ENCODE measurements at places on chromosomes 11 and 22.

- DNase-seq: no peak
Observed at GRCh38 chr11:122633219-122633829, 22.2 kb upstream of the UBASH3B start.

GRCh38 chr11:131481971-131482370, 111.6 kb downstream of the NTM start:
- DNase-seq: no peak

- no peak for DNase-seq
Observed at GRCh38 chr22:28419919-28420318, 259.7 kb downstream of the TTC28 start.

DNA sequence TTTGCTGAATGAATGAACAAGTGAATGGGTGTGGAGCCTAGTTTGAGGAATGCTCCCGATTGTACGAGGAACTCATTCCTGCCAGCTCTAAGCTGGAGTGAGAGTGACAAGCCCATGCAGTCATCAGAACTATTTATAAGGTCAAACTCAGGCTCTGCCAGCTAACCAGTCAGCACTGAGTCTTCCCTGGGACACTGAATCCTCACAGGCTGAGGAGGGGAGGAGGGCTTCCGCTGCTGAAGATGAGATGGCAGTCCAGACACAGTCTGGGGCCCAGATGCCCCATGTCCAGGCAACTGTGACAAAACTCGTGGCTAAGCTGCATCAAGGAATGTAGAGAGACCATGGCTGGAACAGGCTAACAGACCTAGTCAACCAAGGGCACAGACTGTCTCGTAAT, 4.0 kb downstream of the LRP4 start:
- DNase-seq: no peak

DNA sequence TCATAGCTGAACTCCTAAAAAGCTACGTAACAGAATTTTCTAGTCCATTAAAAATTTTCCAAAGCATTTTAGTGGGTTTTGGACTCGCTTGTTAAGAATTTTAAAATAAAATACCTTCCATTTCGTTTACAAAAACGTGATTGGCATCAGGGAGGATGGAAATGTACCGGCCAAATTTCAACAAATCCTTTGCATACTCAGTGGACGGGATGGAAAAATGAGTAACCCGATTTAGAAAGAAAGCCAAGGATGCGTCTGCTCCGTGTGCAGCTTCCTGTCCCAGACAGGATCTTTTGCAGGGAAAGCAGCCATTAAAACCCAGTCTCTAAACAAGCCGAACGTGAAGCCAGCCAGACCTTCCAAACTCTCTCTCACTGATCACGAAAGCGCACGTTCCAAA, 15.6 kb downstream of the TMEM184B start:
- DNase-seq: no peak

DNA sequence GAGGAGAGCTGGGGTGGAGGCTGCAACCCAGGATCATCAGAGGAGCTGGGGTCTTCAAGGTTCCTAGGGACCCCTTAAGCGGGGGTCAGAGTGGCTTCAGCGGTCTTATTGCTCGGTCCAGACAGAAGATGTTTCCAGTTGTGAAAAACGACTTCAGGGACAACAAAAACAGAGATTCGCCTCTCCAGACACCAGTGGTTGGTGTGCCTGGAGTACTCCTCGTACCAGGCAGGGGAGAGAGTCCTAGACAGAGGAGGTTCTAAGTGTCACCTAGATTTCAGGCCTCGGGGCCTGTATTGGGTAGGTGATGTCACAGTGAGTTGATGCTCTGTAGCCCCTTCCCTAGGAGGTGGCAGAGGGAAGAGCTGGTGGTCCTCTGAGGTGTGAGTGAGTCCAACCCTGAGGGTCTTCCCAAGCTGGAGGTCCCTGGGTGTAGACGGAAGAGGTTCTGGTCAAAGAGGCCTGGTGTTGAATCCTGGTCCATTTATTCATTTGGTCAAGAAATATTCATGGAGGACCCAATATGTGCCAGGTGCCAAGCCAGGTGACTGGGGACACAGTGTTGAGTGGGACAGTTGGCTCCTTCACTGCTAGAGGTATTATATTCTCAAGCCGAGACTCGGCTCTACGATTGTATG, 4.4 kb upstream of the IGLL5 start:
- DNase-seq: no peak

DNA sequence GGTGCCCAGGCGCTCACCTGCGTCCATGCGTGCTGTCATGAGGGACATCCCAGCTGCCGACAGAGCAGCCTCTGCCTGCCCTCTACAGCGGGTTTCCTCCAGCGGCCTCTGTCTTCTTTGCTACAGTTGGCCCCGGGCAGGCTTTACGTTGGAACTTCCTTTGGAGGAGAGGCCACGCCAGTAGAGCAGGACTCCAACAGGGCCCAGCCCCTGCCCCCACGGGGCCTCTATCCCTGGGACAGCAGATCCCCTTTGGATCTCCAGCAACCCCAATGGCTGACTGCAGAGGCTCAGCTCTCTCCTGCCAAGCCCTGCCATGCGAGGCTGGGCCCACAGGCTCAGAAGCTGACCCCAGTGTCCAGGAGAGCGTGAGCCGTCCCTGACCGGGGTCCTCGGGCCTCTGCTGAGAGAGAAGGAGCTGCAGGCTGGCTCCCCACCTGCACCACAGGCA, 12.1 kb downstream of the TRPM5 start:
- DNase-seq: no peak

GRCh38 chr22:21642584-21643448, 714 bp downstream of the SDF2L1 start:
- DNase-seq: peak; percentile 46

Measured in activated T-helper 9 cell treated with anti-CD3 and anti-CD28 coated beads, Interleukin-2, amount 50 U/mL, for 16 hours (primary cell).